ENCODE measurements at places on chromosomes 13 and 19. TPM values are rescaled to one million over a fixed set of nuclear protein-coding genes. Genes with fewer than 3 reads are reported as not detected.

The C19orf18 gene
- not detected for total RNA-seq

The CYP2A13 gene
- not detected for total RNA-seq

The CSNK1A1L gene
- not detected for total RNA-seq

The TLE2 gene
- 12.8 TPM for total RNA-seq

The CASP14 gene
- total RNA-seq = not detected

GRCh38 chr13:107531180-107531579, 684.2 kb downstream of the LIG4 start:
- DNase-seq = no peak

DNA sequence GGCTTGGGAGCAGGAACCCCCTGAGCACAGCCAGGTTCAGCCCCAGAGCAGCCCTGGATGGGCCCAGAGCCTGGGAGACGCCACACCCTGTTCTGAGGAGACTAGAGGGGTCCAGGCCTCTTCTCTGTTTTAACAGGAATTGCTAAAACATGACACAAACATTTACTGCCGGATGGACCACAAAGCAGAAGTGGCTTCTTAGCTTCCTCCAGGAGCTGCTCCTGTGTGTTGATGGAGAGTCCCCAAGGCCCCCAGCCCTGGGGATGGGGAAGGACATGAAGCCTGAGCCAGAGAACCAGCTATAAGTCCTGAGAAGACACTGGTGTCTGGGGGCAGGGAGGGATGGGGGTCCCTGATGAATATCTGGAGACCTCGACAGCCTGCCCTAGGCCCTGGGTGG, 14.6 kb downstream of the CEACAM3 start:
- no peak for DNase-seq

The LAIR2 gene
- total RNA-seq = not detected
